Activated T-cell treated with anti-CD3 and anti-CD28 coated beads, Interleukin-2, amount 50 U/mL, for 72 hours (primary cell): ENCODE measurements at places on chromosomes 16 and 17.

DNA sequence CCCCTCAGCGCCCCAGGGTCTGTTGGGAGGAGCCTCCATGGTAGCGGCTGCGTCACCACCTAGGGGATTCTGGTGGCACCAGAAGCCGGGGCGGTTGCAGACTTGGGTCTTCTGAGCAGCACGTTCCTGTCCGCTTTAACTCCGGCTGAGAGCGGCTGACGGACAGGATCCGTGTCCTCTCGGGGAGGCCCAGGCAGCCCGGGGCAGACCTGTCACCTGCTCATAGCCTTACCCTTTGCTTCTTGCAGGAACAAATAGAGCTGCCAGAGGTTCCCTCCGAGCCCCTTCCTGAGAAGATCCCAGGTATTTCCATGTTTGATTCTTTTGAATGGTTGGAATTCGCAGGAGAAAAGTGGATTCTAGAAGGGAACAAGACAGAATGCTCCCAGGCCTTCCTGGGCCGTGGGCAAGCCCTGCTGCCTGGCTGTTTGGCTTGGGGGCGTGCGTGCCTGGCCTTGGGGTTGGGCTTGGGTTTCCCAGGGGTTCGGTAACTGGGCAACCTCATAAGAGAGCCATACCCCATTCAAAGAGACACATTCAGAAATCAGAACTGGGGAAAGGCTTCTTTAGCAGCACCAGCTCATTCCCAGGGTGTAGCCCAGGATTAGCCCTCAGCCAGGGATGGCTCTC, 6.6 kb downstream of the CHMP6 start:
- DNase-seq: no peak

GRCh38 chr17:72587156-72587555, 466.3 kb downstream of the SOX9 start:
- DNase-seq: no peak

- no peak for DNase-seq
Observed at GRCh38 chr16:2385190-2385836, 43.9 kb upstream of the CCNF start.

- peak; percentile 42 for DNase-seq
Observed at GRCh38 chr16:80824623-80825364, 20.4 kb upstream of the CDYL2 start.

DNA sequence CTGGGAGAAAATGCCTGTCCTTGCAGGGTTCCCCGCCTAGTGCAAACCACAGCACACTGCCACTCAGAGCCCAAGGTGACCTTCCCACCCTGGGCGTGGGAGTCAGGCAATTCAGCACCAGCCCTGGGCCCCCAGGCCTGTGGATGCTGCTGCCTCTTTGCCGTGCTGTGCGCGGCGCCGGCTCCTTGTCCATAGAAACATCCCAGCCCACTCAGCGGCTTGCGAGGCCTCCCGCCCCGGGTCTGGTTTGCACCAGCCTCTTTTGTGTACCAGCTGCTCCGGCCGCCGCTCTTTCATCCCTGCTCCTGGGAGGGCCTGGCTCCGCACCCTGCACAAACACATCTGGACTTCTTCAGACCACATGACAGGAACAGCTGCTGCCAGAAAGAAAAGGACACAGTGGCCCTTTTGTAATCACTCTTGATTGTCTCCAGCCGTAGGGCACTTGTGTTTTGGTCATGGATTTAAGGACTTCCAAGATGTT, 75.4 kb upstream of the SDK2 start:
- no peak for DNase-seq

- DNase-seq: no peak
Observed at GRCh38 chr17:66443166-66443565, 140.8 kb downstream of the PRKCA start.

- no peak for DNase-seq
Observed at GRCh38 chr17:79951361-79952264, 84.1 kb downstream of the TBC1D16 start.

GRCh38 chr17:42563143-42563509, 1.2 kb downstream of the COASY start:
- no peak for DNase-seq

- DNase-seq: no peak
Observed at GRCh38 chr16:14491861-14492529, 138.1 kb downstream of the PARN start.

GRCh38 chr17:4711661-4712181, 1.3 kb downstream of the ARRB2 start:
- DNase-seq: no peak

GRCh38 chr16:2212362-2213324, 2.0 kb upstream of the BRICD5 start:
- no peak for DNase-seq

GRCh38 chr16:74480150-74481029, 59.1 kb upstream of the CLEC18B start:
- no peak for DNase-seq

DNA sequence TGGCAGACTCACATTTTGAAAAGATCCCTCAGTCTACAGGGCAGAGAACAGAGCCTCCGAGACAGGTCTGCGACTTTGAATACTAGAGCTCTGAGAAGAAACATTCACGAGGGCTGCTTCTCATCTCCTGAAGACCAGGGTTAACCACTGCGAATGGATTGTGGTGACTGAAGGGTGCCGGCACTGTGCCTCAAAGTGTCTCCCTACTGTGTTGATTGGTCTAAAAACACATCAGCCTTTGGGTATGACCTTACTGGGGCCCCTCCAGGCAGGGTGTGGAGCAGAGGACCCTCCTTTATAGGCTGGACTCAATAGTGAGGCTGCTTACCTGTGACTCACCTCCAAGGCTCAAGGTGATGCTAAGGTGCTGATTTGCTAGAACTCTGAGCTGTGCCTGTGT, 2.6 kb upstream of the LGALS9 start:
- peak; percentile 26 for DNase-seq

DNA sequence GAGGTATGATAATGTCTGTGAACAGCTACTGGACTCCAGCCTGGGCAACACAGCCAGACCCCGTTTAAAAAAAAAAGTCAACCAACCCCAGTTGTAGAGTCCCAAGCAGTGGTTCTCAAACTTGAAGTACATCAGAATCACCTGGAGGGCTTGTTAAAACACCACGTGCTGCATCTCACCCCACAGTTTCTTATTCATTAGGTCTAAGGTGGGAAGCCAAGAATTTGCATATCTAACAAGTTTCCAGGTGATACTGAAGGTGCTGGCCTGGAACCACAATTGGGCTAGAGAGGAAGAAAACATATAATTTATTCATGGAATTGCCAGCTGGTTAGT, 6.7 kb upstream of the MSL1 start:
- no peak for DNase-seq

GRCh38 chr16:63466-63865, 9.0 kb downstream of the RHBDF1 start:
- DNase-seq: no peak

- no peak for DNase-seq
Observed at GRCh38 chr16:57468346-57468745, 5.9 kb downstream of the POLR2C start.

DNA sequence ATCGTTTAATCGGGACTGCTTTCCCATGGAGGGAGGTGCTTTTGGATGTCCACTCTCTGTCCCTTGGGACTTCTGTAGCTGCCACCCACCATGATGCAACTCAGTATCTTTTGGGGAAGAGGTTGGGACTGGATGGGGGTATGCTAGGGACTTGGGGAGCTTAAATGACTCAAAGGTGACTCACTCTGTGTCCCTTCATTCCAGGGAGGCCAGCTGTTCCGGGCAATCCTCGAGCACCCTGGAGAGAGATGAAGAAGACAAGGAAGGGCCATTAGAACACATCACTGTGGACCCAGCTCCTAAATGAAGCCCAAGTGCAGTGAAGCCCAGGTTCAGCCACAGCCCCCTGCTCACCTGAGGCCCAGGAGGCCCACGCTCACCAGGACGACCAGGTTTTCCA, 4.6 kb downstream of the COL1A1 start:
- DNase-seq: no peak

DNA sequence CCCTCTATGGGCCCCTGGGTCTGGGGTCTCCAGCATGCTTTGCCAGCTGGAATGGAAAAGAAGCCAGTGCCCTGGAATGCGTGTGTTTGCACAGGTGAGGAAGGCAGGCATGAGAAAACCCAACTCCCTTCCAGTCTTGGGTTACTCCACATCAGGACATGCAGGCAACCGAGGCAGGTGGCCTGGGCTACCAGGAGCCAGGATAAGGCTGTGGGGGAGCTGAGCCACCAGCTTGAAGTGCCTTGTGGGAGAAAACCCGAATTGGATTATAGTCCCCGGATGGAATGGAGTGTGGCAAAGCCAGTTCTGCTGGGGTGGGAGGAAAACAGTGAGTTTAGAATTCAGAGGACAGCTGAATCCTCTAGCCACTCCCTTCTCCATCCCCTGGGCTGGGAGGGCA, 7.2 kb downstream of the SRCIN1 start:
- DNase-seq: peak; percentile 27

- peak; percentile 81 for DNase-seq
Observed at GRCh38 chr16:57576429-57576870, 34.0 kb downstream of the ADGRG5 start.

DNA sequence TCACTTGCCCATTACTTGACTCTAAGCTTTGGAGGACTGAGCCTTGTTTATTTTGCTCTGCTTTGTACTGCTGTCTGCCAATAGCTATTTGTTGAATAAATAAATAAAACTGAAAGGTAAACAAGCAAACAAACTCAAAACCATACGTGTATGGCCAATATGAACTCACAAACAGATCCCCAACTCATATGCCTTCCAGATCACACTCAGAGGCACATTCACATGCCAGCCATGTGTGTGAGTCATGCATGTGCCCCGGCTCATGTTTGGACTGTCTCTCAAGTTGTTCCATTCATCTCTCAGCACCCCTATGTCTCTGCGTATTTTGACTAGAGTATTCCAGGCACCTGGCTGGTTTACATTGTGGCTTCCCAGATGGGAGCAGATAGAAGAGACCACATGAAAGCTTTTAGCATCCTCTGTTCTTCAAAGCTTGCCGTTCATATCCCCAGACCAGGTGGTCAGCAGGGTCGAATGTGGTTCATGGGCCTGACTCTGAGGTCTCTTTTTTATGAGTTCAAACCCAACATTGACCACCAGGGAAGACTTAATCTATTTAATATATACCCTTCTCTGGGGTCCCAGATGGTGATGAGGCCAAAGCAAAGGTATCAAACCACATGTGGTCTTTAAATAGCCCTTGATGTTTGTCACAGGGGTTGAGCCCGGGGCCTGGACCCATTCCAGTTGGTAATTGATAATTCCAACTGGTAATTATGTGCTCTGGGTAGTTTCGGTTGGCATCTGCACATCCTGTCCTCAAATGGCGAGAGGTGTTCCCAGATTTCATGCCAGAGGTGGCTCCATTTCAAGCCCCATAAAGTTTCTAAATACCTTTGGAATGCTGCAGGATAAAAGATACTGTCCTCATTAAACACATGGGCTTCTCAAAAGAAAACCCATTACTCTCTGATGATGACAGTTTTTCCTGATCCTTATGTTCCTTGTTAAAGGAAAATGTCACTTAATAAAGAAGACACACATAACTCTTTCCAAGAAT, 287.3 kb upstream of the MAF start:
- DNase-seq: no peak

- no peak for DNase-seq
Observed at GRCh38 chr16:28136751-28137434, 73.4 kb upstream of the GSG1L start.

- DNase-seq: no peak
Observed at GRCh38 chr17:81306898-81307510, 11.9 kb upstream of the SLC38A10 start.

DNA sequence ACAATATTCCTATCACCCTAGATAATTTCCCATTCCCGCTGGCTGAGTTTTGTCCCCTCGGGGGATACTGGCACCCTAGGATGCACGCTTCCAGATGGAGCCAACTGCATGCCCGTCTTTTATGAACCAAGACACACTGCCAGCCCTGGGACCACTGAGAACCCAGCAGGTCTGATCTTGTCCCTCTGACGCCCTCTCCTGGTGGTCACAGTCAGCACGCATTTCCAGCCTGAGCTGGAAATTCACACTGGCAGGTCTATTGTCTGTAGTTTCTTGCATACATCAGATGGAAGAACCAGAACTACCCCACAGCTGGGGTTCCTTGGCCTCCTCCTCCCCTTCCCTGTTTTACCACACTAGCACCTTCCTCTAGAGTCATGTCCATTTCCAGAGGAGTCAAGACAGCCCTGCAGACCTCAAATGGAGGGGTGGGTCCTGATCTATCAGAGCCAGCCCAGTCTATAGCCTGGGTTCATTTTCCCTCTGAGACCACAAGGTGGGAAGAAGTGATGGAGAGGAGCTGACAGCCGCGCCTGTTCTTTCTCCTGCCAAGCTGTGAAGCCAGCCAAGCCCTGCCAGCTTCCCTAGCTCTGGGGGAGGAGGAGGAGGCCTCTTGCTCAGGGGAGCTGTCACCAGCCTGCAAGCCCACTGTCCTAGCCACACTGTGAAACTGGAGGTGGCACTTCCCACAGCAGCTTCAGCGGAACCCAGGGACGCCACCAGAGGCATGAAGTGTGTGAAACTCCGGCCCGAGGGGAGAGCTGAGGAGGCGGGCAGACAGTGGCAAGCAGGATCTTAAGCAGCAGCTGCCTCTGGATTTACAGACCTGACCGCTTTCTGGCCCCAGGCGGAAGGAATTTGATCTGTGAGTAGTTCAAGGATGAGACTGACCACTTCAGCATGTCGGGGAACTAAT, 29.3 kb downstream of the MXRA7 start:
- DNase-seq: peak; percentile 74

DNA sequence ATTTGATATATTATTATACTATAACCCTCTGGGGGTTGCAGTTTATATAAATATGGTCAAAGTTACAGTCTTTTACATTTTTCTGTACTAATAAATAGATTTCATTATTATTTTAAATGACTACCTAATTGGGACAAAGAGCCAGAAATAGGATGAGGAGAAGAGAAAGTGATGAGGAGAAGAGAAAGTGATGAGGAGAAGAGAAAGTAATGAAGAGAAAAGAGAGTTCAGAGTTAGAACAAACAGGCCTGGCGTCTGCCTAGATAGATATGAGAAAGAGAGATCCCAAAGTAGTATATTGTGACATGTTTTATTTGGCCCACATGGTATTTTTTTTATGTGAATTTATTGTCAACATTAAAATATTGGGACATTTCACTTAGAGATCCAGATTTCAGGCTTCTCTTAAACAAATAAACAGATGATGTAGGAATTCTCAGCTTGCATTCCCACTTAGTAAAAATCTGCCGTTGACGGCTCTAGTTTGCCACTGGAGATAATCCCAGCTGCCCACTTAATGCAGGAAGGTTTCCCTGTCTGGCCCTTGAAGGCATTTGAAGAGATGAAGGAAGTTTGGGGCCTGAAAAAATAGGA, 210.7 kb downstream of the STX8 start:
- DNase-seq: no peak

DNA sequence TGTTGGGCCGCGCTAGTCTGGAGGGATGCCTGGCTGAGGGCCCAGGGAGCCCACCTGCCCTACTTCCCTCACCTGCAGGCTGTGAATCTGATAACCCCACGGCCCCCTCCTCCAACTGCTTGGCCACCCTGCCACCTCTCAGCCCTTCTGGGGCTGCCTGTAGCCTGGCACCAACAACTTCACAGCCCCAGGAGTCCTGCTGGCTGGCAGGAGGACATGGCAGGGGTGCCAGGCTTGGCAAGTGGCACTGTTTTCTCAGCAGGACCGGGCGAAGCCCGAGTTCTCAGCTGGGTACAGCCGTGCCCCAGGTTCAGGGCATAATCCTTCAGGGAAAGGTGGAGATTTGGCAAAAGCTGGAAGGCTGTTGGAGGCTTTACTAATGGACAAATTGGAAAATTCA, 129.6 kb downstream of the CMIP start:
- no peak for DNase-seq
